ENCODE measurements at places on chromosomes 11 and 22. TPM values are rescaled to one million over a fixed set of nuclear protein-coding genes. Genes with fewer than 3 reads are reported as not detected.

DNA sequence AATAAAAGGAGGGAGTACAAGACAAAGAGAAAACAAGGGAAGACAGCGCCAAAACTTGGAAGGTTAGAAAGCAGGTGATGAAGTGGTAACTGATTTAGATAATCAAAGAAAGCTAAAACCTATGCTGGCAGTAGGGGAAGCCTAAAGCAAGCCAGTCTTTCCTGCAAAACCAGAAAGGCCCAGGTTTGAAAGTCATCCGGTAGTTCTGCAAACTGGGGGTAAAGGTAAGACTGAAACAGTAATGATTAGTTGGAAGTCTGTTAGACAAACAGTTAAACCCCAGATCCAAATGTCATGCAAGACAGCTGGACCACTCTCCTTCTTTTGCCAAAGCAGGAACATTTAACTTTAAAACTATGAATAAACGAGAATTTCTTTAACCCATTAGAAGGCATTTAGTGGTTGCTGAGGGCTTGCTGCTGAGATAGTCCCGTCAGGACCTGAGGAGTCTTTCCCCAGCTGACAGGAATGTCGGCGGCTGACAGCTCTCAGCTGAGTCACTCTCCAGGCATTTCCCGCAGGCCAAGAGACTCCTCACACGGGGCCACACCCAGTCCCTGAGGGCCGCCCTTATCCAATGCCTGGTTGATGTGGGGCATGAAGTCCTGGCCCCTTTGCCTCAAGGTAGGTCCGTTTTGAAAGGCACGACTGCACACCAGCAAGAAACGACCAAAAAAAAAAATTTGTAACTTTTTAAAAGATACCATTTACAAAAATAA, 36.3 kb upstream of the CFAP300 start:
- peaks cover 4% of the 10 kb centered on the region for H3K4me1 ChIP-seq
- DNase-seq = peak; percentile 5
- no peaks in the 10 kb centered on the region for H3K36me3 ChIP-seq
- H3K27ac ChIP-seq = no peak overlapping the region
- no peaks in the 10 kb centered on the region for H3K27me3 ChIP-seq

The PKP3 gene
- 1.3 TPM for total RNA-seq

- H3K27me3 ChIP-seq = peaks cover 9% of the 10 kb centered on the region
- peak overlapping the region; percentile 4 for H3K4me3 ChIP-seq
- H3K36me3 ChIP-seq = no peaks in the 10 kb centered on the region
- no peaks in the 10 kb centered on the region for H3K4me1 ChIP-seq
- DNase-seq = no peak
- no peak overlapping the region for H3K27ac ChIP-seq
Observed at GRCh38 chr11:76321820-76322524, 59.0 kb downstream of the THAP12 start.

- peaks cover 30% of the 10 kb centered on the region for H3K4me1 ChIP-seq
- DNase-seq = no peak
- H3K27me3 ChIP-seq = no peaks in the 10 kb centered on the region
- H3K27ac ChIP-seq = peak overlapping the region; percentile 88
Observed at GRCh38 chr11:57713835-57714234, 1.4 kb downstream of the TMX2 start.

The GUCY1A2 gene
- total RNA-seq = 5.3 TPM

GRCh38 chr11:108253176-108253575, 30.3 kb downstream of the ATM start:
- H3K27ac ChIP-seq = no peak overlapping the region
- no peaks in the 10 kb centered on the region for H3K27me3 ChIP-seq
- no peaks in the 10 kb centered on the region for H3K4me1 ChIP-seq
- no peak overlapping the region for H3K4me3 ChIP-seq
- peaks cover 86% of the 10 kb centered on the region for H3K36me3 ChIP-seq
- DNase-seq = no peak

- DNase-seq = no peak
- no peaks in the 10 kb centered on the region for H3K27me3 ChIP-seq
- H3K4me1 ChIP-seq = no peaks in the 10 kb centered on the region
- H3K36me3 ChIP-seq = no peaks in the 10 kb centered on the region
Observed at GRCh38 chr11:133821776-133822175, 23.5 kb downstream of the SPATA19 start.

DNA sequence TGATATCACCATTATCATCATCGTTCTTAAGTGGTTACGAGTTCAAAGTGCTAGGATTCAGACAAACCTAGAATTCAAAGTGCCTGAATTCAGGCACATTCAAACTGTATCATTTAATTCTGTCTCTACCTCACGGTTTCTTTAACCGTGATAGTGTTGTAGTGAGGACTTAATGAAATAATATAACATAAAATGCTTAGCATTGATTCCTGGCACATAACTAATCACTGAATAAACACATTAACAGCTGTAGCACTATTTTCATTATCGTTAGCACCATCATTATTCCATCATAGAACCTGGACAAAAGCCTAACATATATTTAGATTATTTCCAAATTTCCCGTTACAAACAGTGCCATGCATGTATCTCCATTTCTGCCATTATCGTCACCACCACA, 102.0 kb downstream of the WNT11 start:
- no peak overlapping the region for H3K27ac ChIP-seq
- H3K4me1 ChIP-seq = peaks cover 5% of the 10 kb centered on the region
- no peak for DNase-seq
- H3K36me3 ChIP-seq = no peaks in the 10 kb centered on the region
- no peaks in the 10 kb centered on the region for H3K27me3 ChIP-seq

The MAPK8IP2 gene
- total RNA-seq = 0.42 TPM

- H3K27me3 ChIP-seq = no peaks in the 10 kb centered on the region
- no peak overlapping the region for H3K27ac ChIP-seq
- no peaks in the 10 kb centered on the region for H3K36me3 ChIP-seq
Observed at GRCh38 chr11:13045734-13046133, 36.6 kb downstream of the RASSF10 start.

The TMPRSS6 gene
- 0.10 TPM for total RNA-seq

- H3K4me1 ChIP-seq = peaks cover 7% of the 10 kb centered on the region
- peaks cover 23% of the 10 kb centered on the region for H3K27me3 ChIP-seq
- H3K27ac ChIP-seq = no peak overlapping the region
Observed at GRCh38 chr11:128909438-128910125, 18.4 kb downstream of the KCNJ5 start.

DNA sequence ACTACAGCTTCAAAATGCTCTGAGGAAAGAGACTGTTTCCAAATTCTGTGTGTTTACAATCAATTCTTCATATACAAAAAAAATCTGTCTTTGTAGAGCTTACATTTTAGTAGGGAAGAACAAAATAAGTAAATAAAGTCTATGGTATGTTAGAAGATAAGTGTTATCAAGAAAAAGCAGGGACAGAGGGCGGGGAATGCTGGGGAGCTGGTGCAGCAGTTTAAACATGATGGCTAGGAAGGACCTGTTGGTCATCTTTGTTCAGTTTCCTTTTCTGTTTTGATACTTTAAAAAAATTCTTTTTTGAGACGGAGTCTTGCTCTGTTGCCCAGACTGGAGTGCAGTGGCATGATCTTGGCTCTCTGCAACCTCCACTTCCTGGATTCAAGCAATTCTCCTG, 16.1 kb downstream of the TMEM25 start:
- no peak overlapping the region for H3K27ac ChIP-seq
- no peak for DNase-seq
- H3K36me3 ChIP-seq = no peaks in the 10 kb centered on the region
- no peaks in the 10 kb centered on the region for H3K4me1 ChIP-seq
- no peak overlapping the region for H3K4me3 ChIP-seq

- DNase-seq = no peak
- H3K27me3 ChIP-seq = no peaks in the 10 kb centered on the region
- no peaks in the 10 kb centered on the region for H3K4me1 ChIP-seq
- no peak overlapping the region for H3K27ac ChIP-seq
- H3K4me3 ChIP-seq = no peak overlapping the region
Observed at GRCh38 chr11:117427356-117427874, 99.8 kb downstream of the CEP164 start.

DNA sequence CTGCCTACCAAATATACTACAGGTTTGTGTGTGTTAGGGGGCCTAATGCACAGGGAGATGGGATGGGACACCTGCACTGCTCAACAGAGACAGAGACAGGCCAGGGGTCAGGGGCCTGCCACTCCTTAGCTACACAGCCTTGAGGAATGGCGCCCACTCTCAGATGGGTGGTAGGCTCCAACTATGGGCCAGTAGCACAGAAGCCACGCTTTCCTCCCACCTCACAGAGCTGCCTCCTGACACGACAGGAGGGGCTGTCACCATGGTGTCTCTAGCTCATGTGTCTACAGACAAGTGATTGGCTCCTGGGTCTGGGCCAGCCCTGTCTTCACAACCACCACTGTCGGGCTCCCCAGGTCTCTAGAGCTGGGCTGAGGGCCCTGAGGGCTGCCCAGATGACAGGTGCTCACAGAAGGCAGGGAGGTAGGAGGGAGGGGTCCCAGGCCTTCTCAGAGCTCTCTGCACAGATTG, 81.8 kb downstream of the DGCR2 start:
- no peak overlapping the region for H3K4me3 ChIP-seq
- H3K27ac ChIP-seq = no peak overlapping the region
- H3K27me3 ChIP-seq = no peaks in the 10 kb centered on the region
- peak; percentile 8 for DNase-seq

- DNase-seq = no peak
- no peaks in the 10 kb centered on the region for H3K27me3 ChIP-seq
- no peaks in the 10 kb centered on the region for H3K36me3 ChIP-seq
- H3K27ac ChIP-seq = no peak overlapping the region
- H3K4me3 ChIP-seq = no peak overlapping the region
Observed at GRCh38 chr22:27278946-27279345, 522.6 kb downstream of the MN1 start.

The ASCL2 gene
- total RNA-seq = not detected

GRCh38 chr22:46641811-46642266, 21.7 kb downstream of the GRAMD4 start:
- peak overlapping the region; percentile 95 for H3K27ac ChIP-seq
- peaks cover 62% of the 10 kb centered on the region for H3K4me1 ChIP-seq
- H3K4me3 ChIP-seq = no peak overlapping the region

DNA sequence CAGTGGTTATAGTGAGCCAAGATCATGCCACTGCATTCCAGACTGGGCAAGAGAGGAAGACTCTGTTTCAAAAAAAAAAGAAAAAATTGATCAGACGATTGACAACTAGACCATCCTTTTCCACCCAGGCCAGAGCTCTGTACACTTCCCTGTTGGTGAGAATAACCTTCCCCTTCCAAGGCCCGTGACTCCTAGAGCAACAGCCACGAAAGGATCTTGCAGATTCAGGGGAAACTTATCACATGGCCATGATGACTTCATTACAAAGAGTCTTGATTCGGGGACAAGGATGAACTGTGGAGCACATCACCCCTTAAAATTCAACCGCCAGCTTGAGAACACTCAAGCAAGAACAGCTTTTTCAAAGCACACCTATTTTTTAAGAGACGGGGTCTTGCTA, 10.3 kb downstream of the CD5 start:
- DNase-seq = no peak
- H3K27ac ChIP-seq = no peak overlapping the region
- H3K27me3 ChIP-seq = no peaks in the 10 kb centered on the region
- no peaks in the 10 kb centered on the region for H3K4me1 ChIP-seq

The NECTIN1 gene
- total RNA-seq = 1.1 TPM

The MAPK11 gene
- total RNA-seq = 1.8 TPM

GRCh38 chr22:38788021-38788816, 5.7 kb downstream of the DNAL4 start:
- peaks cover 10% of the 10 kb centered on the region for H3K4me1 ChIP-seq
- peaks cover 4% of the 10 kb centered on the region for H3K36me3 ChIP-seq
- no peaks in the 10 kb centered on the region for H3K27me3 ChIP-seq
- H3K4me3 ChIP-seq = no peak overlapping the region

The MOV10L1 gene
- total RNA-seq = 0.25 TPM

The ENTHD1 gene
- not detected for total RNA-seq

- no peaks in the 10 kb centered on the region for H3K27me3 ChIP-seq
- DNase-seq = no peak
- H3K4me1 ChIP-seq = no peaks in the 10 kb centered on the region
- H3K27ac ChIP-seq = no peak overlapping the region
Observed at GRCh38 chr11:103877221-103877620, 159.2 kb upstream of the DDI1 start.

DNA sequence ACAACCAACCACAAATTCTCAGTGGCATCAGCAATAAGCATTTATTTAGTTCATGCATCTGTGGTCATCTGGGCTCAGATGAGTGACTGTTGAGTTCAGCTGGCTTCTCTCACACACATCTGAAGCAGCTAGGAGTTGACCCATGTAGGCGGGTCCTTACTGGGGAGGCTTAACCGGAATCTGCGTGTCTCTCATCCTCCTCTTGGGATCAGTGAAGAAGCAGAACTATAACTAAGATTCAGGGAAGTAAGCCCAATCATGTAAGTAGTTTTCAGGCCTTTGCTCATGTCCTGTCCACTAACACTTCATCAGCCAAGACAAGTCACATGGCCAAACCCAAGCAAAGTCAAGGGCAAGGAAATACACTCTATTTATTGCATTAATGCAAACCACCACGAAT, 236.2 kb downstream of the C11orf87 start:
- H3K27me3 ChIP-seq = no peaks in the 10 kb centered on the region
- H3K4me1 ChIP-seq = no peaks in the 10 kb centered on the region
- DNase-seq = no peak
- H3K27ac ChIP-seq = no peak overlapping the region
- no peaks in the 10 kb centered on the region for H3K36me3 ChIP-seq
- no peak overlapping the region for H3K4me3 ChIP-seq

- no peaks in the 10 kb centered on the region for H3K27me3 ChIP-seq
- H3K36me3 ChIP-seq = no peaks in the 10 kb centered on the region
- no peak overlapping the region for H3K27ac ChIP-seq
- no peak for DNase-seq
Observed at GRCh38 chr11:21866781-21867180, 326.1 kb upstream of the ANO5 start.

GRCh38 chr11:67632175-67632981, 2.6 kb upstream of the NUDT8 start:
- no peaks in the 10 kb centered on the region for H3K36me3 ChIP-seq
- no peaks in the 10 kb centered on the region for H3K27me3 ChIP-seq
- DNase-seq = peak; percentile 2
- H3K4me1 ChIP-seq = peaks cover 5% of the 10 kb centered on the region
- H3K27ac ChIP-seq = no peak overlapping the region
- no peak overlapping the region for H3K4me3 ChIP-seq

DNA sequence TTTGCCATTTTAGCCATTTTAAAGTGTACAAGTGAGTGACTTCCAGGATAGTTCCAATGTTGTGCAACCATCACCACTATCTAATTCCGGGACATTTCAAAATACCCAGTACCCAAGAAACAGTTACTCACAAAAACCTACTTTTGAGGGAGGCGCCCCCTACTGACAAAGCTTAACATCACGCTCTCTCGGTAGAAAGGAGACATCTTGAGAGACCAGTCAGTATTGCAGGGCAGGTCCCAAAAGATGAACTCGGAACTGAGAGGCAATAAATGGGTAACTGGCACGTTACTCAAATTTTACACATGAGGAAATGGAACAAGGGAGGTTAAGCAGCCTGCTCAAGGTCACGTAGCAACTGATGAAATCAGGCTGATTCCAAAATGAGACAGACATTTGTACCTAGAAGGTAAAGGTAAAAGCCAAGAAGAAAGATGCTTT, 50.0 kb upstream of the POU2AF1 start:
- no peaks in the 10 kb centered on the region for H3K27me3 ChIP-seq
- no peak for DNase-seq
- H3K36me3 ChIP-seq = no peaks in the 10 kb centered on the region
- no peak overlapping the region for H3K4me3 ChIP-seq
- H3K27ac ChIP-seq = no peak overlapping the region
- no peaks in the 10 kb centered on the region for H3K4me1 ChIP-seq
